Renal pelvis (tissue), 12 donors: ENCODE measurements at places on chromosomes 2 and 18. TPM values are rescaled to one million over a fixed set of nuclear protein-coding genes. Genes with fewer than 3 reads are reported as not detected.

ATP6V1B1 gene
- 78.6 TPM for polyA plus RNA-seq

- DNase-seq = no peak
These were observed 76.2 kb downstream of the CDK15 start for GRCh38 chr2:201882353-201883090.

DNA sequence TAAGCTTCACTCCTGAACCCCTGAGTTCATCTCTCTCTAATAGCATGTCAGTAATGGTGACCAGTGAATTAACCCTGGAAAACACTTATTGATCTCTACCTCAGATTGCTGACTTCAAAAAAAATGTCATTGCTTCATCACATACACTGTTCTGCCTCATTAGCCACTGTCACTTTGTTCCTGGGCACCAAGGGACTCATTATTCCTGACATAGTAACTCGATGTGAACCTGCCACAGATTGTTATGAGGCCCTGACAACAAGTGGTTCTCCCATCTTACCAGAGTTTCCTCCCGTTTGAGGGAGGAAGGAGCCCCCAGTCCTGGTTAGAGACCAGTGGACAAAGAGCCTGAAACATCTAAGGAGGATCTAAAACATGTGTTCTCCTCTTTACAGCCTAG is 403.3 kb upstream of the SMIM21 start:
- DNase-seq = no peak

DNA sequence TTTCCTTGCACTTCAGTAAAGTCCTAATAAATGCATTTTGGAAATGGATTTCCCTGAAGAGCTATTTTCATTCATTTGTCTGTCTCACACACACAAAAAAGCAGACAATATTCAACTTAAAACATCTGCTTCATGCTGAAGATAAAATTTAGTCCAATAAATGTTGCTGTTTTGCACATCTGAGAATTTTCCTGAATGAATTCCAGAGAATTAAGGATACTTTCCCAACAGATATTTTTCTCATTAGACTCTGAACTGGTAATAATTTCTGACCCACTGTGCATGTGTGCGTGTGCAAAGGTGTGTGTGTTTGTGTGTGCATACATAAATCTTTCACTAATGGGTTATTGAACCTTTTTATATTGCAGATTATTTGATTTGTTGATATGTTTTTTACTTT is 390.2 kb upstream of the TMEFF2 start:
- no peak for DNase-seq

CAPN14 gene
- polyA plus RNA-seq = 0.18 TPM

GRCh38 chr2:191297033-191297432 is 51.8 kb downstream of the MYO1B start:
- no peak for DNase-seq

DNA sequence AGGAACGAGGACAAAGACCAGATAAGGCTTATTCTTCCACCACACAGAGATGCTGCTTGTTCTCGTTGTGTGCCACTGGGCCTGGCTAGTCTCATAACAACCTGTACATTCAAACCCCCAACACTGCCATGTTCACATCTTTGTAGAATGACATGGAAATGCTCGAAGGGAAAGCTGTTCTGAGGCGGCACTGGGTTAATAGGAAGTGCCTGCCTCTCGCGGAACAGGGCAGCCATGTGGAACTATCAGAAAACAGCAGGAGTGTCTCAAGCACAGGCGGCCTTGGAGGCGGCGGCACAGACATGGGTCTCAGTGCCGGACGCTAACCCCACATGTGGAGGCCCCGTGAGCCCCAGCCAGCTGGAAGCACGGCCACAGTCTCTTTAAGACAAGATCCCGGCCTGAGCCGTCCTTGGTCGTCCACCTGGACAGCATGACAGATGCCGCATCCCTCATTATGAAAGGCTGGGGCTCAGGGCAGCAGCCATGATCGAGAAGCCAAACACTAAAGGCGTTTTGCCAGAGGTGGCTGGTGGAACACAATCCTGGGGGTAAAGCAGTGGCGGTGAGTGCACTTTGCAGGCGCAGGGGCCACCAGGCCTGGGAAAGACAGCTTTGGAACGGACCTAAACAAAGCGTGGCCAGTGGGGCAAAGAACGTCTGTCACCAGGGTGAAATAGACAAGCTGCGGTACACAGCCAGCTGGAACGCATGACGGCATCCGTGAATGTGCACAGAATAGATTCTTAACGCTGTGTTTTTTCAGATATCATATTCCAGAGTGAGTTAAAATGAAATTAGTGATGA is 161.0 kb downstream of the HDAC4 start:
- DNase-seq = no peak

CFAP210 gene
- 3.3 TPM for polyA plus RNA-seq

DNA sequence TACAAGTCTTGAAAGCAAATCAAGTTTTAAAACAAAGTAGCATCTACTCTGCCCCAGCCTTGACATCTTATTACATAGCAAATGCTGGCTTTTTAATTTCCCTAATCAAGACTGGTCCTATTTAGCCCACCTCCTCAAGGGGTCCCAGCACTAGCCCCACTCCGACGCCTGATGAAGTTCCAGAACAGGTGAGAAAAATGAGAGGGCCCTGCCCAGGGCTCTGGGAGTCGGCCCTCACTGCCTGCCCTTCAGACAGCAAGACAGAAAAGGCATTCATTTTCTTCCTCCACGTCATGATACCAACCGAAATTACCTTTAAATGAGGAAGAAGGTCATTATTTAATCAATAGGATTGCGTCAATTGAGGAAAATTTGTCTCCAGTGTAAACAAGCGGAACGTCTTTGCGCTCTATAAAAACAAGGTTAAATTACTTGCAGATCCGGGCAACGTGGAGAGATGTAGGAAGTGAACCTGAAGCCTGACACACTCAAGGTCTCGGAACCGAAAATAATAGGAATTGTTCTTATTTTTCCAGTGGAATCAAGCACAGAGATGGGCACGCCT is 170.6 kb upstream of the PKDCC start:
- DNase-seq = no peak

DSEL gene
- polyA plus RNA-seq = 17.9 TPM

SCN9A gene
- polyA plus RNA-seq = 2.1 TPM

- no peak for DNase-seq
These were observed 19.7 kb upstream of the GLI2 start for GRCh38 chr2:120715941-120716340.

DNA sequence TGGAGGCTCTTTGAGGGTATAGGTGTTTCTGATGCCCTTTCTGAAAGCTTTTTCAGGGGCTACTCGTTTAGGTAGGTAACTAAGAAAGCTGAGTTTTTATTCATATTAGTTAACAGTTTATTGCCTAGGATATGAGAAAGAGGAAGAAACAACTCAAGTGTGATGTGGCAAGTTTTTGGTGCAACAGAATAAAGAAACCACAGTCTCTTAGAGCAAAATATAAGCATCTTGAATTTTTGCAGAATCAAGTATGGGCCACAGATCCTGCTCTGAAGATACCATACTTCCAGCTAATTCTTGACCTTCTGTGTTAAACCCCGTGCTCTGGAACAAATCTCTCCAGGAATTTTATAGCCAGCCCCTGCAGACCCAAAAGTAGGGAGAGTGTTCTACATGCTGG is 147.7 kb upstream of the SLC1A4 start:
- no peak for DNase-seq

DNA sequence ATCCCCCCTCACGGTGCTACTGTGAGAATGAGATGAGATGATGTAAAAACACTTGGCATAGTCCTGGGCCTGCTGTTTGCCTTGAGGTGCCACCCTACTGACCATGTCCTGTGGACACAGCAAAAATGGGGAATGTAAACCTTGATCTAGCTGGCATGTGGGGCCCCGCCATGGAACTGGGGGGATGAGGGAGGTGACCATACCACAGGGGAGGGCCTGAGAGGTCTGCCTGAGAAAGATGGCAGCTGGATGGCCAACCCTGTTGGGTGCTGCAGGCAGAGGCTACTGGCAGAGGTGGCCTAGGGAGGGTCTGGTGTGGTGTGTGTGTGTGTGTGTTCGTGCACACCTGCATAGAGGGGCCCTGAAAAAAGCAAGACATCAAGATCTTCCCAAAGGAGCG is 777 bp downstream of the HAAO start:
- no peak for DNase-seq

- no peak for DNase-seq
These were observed 2.8 kb downstream of the KCTD1 start for GRCh38 chr18:26545335-26546123.

REG3G gene
- not detected for polyA plus RNA-seq

- DNase-seq = peak; percentile 5
These were observed 26.0 kb downstream of the SOS1 start for GRCh38 chr2:39094717-39095363.

DNA sequence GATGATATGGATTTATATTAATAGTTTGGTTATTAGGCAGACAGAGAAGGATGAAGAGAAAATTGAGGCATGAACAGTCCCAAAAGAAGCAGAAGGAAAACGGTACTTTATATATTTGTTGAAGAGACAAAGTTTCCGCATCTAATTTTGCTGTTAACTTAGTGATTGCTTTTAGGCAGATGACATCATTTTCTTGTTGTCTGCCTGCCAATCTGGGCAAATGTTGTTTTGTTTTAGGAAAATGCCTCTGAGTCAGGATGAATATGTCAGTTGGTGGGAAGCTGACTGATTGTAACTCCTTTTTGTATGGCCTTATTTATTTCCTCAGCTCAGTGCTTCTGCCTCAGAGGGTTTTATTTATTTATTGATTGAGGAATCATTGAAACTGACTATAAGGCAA is 52.5 kb upstream of the CAVIN2 start:
- DNase-seq = no peak

DNA sequence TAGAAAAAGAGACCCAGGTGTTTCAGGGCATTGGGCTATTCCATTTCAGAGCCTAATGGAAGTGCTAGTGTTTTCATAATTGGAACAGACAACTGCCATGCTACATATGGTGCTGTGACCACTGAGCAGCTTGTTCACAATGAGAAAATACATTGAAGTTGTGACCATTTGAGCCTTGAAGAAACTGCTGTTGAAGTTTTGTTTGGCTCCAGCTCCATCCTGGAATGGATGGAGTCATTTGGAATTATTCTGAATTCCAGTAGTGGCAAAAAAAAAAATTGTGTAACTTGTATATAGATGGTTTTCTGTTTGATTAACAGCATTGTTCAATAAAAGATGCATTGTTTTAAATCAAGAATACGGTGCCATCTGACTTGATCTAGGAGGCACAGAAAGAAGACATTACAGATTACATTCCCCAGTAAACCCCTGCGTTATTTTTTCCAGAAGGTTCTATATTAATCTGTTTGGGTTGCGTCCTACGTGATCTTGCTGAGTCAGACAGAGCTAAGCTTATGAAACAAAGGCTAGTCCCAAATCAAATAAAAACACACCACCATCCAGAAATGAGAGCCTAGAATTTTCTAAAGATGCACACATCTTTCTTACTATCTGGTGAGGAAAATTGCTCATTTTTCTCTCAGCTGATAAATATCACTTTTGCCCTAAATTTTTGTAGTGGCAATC is 19.2 kb downstream of the FMNL2 start:
- no peak for DNase-seq

GRCh38 chr18:42414756-42415454 is 459.9 kb downstream of the PIK3C3 start:
- DNase-seq = no peak

GRCh38 chr2:234536178-234536965 is 39.5 kb upstream of the ARL4C start:
- DNase-seq = no peak

- DNase-seq = peak; percentile 43
These were observed 515.8 kb downstream of the GALR1 start for GRCh38 chr18:77765468-77765867.
